Sigmoid colon (tissue), 7 donors: ENCODE measurements at places on chromosomes 5 and 9. TPM values are rescaled to one million over a fixed set of nuclear protein-coding genes. Genes with fewer than 3 reads are reported as not detected.

PFN3 gene
- not detected for total RNA-seq

TSLP gene
- 1.2 TPM for total RNA-seq

GRIA1 gene
- total RNA-seq = 1.1 TPM

FBXL7 gene
- total RNA-seq = 18.2 TPM

TMEM171 gene
- not detected for total RNA-seq

DMRT3 gene
- total RNA-seq = not detected

FUT7 gene
- total RNA-seq = 1.3 TPM

GRXCR2 gene
- not detected for total RNA-seq

DNA sequence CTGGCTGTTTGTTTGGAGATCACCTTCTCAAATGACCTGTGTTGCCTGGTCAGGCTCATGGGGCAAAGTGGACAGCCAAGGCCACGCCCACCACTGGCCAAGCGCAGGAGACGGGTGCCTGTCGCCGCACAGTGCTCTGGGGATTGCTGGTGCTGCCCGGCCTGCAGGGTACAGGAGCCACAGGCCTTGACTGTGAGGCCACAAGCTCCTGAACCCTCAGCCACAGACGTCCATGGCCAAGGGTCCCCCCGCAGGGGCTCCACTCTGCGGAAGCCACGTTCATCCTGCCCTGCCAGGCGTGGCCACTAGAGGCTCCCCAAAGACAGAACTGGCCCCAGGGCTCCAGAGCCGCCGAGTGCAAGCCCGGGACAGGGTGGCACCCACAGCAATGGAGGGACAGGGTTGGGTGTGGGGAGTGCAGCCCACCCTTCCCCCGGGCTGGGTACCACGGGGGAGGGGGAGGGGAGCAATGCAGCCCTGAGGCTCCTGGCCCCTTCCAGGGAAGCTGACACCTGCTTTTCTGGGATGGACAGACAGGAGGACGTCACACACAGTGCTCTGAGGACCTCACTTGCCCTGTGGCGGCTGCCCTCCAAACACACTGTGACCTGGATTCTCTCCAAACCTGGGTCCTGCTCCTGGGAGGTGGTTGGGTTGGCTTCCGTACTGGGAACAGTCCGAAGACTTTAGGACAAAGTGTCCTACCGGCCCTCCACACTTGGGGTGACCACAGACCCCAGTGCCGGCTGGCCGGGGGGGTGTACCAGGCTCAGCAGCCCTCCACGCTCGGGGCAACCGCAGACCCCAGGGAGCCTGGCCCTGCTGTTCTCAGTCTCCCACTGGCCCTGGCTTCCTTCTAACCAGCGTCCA lies 21.5 kb downstream of the TPPP start:
- H3K27me3 ChIP-seq = no peaks in the 10 kb centered on the region
- peak; percentile 87 for DNase-seq
- H3K27ac ChIP-seq = peak overlapping the region; percentile 7
- no peak overlapping the region for H3K4me3 ChIP-seq

DNA sequence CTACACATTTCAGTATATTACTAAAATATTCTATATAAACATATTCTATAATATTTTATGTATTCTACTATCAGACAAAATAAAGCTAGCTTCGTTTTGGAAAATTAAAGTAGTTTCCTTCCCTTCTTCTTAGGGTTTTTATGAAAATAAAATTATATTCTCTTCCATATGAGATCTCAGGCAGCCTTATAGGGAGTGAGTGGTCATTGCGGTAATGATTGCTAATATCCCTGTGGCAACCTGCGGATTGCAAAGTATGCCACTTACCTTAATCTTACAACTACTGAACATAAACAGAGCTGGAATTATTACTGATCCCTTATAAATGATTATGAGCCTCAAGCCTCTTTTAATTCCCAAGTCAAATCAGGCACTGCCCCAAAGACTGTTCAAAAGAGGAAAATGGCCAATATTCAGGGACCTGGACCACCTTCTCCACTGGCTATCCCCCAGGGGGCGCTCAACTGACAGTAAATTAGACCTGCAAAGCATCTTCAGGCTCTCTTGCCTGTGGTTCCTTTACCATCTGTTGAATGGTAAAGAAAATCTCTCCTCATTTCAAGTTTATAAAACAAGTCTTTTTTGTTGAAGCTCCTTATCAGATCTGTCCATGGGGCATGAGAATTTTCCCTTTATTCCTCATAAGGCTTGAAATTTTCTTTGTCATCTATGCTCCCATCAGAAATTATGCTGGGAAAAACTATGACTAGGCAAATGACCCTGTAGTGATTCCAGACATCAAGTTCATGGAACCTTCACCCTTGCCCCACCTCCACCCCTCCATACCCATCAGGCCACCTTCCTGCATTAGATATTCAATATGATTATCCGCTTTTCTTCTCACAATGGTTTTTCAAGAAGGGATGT lies 163.9 kb downstream of the CEMIP2 start:
- peak; percentile 83 for DNase-seq
- H3K36me3 ChIP-seq = no peaks in the 10 kb centered on the region
- H3K4me1 ChIP-seq = no peaks in the 10 kb centered on the region

DNA sequence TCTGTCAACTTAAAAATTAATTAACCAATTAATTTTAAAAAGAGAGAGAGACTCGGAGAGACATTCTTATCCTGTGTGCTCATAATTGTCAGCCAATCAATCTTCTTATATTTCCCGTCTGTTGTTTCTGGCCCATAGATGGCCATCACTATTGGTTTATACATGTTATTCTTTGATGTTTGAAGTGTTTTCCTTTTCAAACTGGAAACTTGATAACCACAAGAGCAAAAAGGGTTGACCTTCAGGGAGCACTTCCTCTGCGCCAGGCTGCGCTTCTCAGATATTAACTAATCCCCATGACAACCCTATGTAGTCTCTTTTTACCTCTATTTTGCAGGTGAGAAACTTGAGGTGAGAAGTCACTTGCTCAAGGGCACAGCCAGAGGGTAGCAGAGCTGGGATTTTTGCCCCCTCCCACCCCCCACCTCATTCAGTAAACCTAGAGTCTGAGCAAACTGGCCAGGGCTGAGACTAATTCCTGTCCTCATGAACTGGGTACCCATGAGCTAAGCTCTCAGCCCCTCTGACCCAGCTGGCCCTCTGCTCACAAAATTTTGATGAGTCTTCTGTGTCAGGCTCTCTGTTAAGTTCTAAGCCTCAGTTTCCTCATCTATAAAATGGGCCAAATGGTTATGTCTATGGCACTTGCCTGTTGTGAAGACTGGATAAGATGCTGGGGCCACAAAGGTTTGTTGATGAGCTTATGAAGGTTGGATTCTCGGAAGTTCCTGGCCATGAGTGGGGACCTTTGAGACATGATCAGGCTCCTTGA lies 86.0 kb upstream of the SH3PXD2B start:
- peak; percentile 37 for DNase-seq
- peak overlapping the region; percentile 57 for H3K27ac ChIP-seq
- no peaks in the 10 kb centered on the region for H3K36me3 ChIP-seq
- H3K4me3 ChIP-seq = no peak overlapping the region

- DNase-seq = no peak
- no peak overlapping the region for H3K4me3 ChIP-seq
- H3K27ac ChIP-seq = no peak overlapping the region
- no peaks in the 10 kb centered on the region for H3K36me3 ChIP-seq
These were observed 5.5 kb upstream of the ZNF354B start for GRCh38 chr5:178854284-178854683.

- no peaks in the 10 kb centered on the region for H3K27me3 ChIP-seq
- DNase-seq = no peak
- H3K36me3 ChIP-seq = no peaks in the 10 kb centered on the region
- H3K4me3 ChIP-seq = no peak overlapping the region
- H3K4me1 ChIP-seq = peaks cover 26% of the 10 kb centered on the region
These were observed 54.5 kb downstream of the BNC2 start for GRCh38 chr9:16816011-16816410.

DNA sequence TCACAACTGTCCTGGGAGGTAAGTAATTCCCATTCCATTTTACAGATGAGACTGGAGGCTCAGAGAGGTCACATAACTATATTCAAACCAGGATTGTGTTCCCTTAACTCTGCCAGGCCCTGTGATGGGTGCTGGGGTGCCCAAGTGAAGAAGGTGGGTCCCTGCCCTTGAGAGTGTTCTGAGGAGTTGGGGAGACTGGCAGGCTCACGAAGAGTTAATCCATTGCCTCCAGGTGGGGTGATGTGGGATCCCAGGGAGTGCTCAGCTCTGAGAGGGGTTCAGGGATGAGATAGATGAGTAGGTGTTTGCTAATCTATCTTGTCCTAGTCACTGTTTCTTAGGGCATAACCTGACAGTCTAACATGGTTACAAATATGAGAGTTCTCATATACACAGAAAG lies 36.7 kb downstream of the GSN start:
- H3K4me3 ChIP-seq = no peak overlapping the region
- no peak for DNase-seq
- H3K4me1 ChIP-seq = peaks cover 78% of the 10 kb centered on the region
- peaks cover 34% of the 10 kb centered on the region for H3K36me3 ChIP-seq
- peak overlapping the region; percentile 94 for H3K27ac ChIP-seq

- no peak for DNase-seq
- peak overlapping the region; percentile 77 for H3K27ac ChIP-seq
- no peaks in the 10 kb centered on the region for H3K27me3 ChIP-seq
- peaks cover 10% of the 10 kb centered on the region for H3K4me1 ChIP-seq
- H3K36me3 ChIP-seq = no peaks in the 10 kb centered on the region
These were observed 1.4 kb upstream of the PKD2L2 start for GRCh38 chr5:137887831-137888230.

DNA sequence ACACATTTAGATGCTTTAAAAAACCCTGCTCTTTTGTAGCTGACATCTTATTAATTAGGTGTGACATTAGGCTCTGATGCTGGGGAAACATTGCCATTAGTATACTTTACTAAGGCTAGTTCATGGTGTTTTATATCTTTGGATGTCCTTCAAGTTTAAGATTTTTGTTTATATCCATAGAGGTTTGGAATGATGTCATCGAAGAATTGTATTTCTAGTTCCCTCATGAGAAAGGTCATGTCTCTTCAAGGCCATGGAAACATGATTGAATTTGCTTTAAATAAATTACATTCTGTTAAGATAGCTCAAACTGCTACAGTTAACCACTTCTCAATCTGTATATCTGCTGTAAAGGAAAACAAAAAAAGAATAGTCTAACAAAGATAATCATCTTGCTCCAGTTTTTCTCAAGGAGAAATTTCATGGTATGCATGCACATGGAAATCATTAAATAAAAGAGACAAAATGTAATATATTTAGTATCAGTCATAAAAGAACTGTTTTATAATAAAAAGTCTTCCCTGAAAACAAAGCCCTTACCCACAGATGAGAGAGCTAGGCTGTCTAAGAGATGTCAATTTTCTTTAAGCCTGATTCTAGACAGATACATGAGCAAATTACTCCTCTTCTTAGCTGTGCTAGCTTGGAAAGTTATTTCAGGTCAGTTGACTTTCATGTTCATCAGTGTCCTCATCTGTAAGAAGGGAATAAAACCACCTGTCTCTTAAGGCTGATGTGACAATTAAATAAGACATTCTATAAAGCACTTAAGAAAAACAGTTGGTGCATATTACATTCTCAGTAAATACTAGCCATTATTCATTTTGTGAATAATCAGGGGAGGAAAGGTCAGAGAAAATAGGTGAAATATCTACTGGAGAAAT lies 25.0 kb upstream of the STARD4 start:
- H3K4me1 ChIP-seq = no peaks in the 10 kb centered on the region
- DNase-seq = no peak
- no peak overlapping the region for H3K27ac ChIP-seq
- no peaks in the 10 kb centered on the region for H3K27me3 ChIP-seq

GRCh38 chr9:95055334-95055850 lies 262.1 kb downstream of the FANCC start:
- no peaks in the 10 kb centered on the region for H3K36me3 ChIP-seq
- H3K27ac ChIP-seq = peak overlapping the region; percentile 99
- no peak for DNase-seq

GRCh38 chr5:83277953-83278352 lies 193.6 kb upstream of the VCAN start:
- DNase-seq = no peak
- no peaks in the 10 kb centered on the region for H3K36me3 ChIP-seq
- H3K27ac ChIP-seq = no peak overlapping the region
- no peaks in the 10 kb centered on the region for H3K4me1 ChIP-seq
- no peaks in the 10 kb centered on the region for H3K27me3 ChIP-seq

GRCh38 chr5:176540476-176540899 lies 3.3 kb upstream of the RNF44 start:
- H3K4me3 ChIP-seq = no peak overlapping the region
- no peaks in the 10 kb centered on the region for H3K36me3 ChIP-seq
- H3K4me1 ChIP-seq = no peaks in the 10 kb centered on the region
- H3K27ac ChIP-seq = no peak overlapping the region
- no peaks in the 10 kb centered on the region for H3K27me3 ChIP-seq

DNA sequence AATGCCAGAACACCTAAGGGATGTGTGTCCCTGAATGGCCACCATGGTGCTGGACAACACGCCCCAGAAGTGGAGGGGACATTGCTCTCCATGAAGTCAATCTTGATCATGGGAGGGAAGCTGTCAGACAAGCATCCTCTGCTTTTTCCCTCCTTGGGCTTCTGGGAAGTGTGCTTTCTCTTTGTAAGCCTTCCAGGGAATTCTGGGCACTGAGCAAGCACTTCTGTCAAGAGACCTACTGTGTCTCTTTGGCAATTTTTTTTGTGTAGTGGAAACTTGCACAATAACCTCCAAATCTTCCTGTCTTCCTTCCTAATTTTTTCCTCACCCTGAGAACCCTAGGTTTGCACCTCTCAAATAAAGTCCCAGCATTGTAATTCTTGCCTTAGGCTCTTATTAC lies 132.0 kb downstream of the SEC61B start:
- H3K4me1 ChIP-seq = peaks cover 17% of the 10 kb centered on the region
- no peak for DNase-seq
- H3K27me3 ChIP-seq = no peaks in the 10 kb centered on the region
- no peak overlapping the region for H3K4me3 ChIP-seq
- H3K27ac ChIP-seq = peak overlapping the region; percentile 34
- no peaks in the 10 kb centered on the region for H3K36me3 ChIP-seq

DNA sequence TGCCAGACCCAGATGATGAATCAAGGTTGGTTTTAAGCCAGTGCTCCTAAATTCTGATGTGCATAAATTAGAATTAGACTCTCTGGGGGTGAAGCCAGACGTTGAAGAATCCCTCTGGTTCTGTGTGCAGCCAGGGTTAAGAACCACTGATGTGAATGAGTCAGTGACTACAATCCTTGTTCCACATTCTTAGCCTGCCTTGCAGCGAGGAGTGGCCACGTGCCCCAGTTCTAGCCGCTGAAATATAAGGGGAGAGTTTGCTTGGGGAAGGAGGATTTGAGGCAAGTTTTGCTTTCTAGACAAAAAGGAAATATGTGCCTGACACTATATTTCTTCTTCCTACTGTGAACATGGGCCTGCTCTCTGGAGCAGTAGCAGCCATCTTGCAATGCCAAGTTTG lies 34.2 kb upstream of the MSH3 start:
- no peak for DNase-seq
- H3K4me3 ChIP-seq = no peak overlapping the region
- H3K27me3 ChIP-seq = no peaks in the 10 kb centered on the region
- no peak overlapping the region for H3K27ac ChIP-seq
- H3K36me3 ChIP-seq = no peaks in the 10 kb centered on the region
